BJ (cell line): ENCODE measurements at places on chromosomes 5 and 9. TPM values are rescaled to one million over a fixed set of nuclear protein-coding genes. Genes with fewer than 3 reads are reported as not detected.

PTGDS gene
- 0.31 and 0.58 TPM in 2 replicates for polyA plus RNA-seq

CER1 gene
- polyA plus RNA-seq = not detected in 2 replicates

EPB41L4A gene
- 0.04 and 0.05 TPM in 2 replicates for polyA plus RNA-seq

NUTM2G gene
- polyA plus RNA-seq = not detected in 2 replicates

DMGDH gene
- polyA plus RNA-seq = 2.9 and 3.5 TPM in 2 replicates

ZNF79 gene
- 5.3 and 6.9 TPM in 2 replicates for polyA plus RNA-seq

SLC36A2 gene
- polyA plus RNA-seq = not detected in 2 replicates

TAF11L10 gene
- not detected in 2 replicates for polyA plus RNA-seq

PRSS3 gene
- polyA plus RNA-seq = 0.75 and 1.4 TPM in 2 replicates

PCDHGA1 gene
- polyA plus RNA-seq = 1.8 and 1.9 TPM in 2 replicates

EXOC3 gene
- polyA plus RNA-seq = 24.9 and 32.1 TPM in 2 replicates

- DNase-seq = no peak
Measured at GRCh38 chr5:82151204-82151603, 127.0 kb downstream of the RPS23 start.

GRCh38 chr5:140806834-140807775 is at the start of gene PCDHA4:
Gene PCDHA4, plus strand, starts transcription at chr5:140807068.
- no peak for DNase-seq

GRCh38 chr5:149682532-149683075 is 47.5 kb upstream of the PPARGC1B start:
- DNase-seq = no peak

GRCh38 chr5:149381986-149382338 is 2.9 kb upstream of the IL17B start:
- no peak for DNase-seq

DNA sequence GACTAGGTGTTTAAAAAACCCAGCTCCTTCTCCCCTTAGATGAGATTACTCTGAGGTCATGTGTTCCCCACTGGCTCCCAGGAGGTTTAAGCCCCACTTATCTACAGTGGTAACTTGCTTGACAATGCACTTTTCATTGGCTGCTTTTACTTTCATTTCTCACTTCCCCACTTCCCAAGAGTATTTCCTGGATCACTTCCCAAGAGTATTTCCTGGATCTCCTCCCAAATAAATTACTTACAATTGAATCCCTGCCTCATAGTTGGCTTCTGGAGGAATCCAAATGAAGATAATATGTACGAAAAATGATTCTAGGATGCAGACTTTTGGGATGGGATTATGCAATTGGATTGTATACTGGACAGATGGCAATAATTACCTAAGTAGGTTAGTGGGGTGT is 47.1 kb upstream of the CHSY3 start:
- DNase-seq = no peak

DNA sequence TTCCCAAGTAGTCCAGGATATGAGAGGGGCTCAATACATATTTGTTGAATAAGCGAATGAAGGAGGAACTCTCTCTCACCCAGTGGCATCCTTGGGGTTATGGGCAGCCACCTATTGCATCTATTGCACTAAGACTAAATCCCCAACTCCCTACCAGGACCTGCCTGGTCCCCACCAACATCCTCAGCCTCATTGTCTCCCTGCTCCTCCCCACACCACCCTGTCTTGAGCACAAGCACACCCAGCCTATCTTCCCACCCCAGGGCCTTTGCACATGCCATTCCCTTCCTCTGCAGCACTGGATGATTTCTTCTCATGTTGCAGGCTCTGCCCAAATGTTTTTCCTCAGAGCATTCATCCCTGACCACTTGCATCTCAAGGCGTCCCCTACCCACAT is 133.8 kb downstream of the BARX1 start:
- no peak for DNase-seq

GRCh38 chr9:136578915-136579649 is 33.2 kb upstream of the NOTCH1 start:
- no peak for DNase-seq

DNA sequence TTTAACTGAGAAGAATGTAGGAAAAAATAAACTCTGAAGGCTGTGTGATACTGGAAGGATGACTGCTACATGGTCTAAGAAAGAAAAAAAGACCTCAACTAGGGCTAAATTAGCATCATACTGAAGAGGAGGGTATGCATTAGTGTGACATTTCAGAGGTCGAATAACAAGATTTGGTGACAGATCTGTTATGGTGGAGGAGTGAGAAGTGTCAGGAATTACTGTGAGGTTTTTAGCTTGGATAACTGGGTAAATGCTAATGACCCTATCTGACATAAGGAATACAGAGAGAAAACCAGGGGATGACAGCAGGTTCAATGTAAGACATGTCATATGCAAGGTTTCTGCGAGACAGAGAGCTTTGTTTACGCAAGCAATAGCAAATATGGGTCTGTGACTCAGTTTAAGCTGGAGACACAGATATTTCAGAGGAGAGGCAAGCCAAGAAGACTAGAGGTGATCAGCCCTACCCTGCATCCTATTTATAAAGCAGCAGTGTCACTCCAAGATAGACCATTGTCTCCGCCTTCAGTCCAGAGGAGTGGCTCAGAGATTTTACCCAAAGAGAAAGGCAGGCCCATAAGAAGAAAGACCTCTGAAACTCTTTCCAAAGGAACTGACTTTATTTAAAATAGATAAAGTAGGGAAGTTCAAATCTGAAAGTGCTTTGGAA is 44.3 kb downstream of the FBN2 start:
- no peak for DNase-seq

DNA sequence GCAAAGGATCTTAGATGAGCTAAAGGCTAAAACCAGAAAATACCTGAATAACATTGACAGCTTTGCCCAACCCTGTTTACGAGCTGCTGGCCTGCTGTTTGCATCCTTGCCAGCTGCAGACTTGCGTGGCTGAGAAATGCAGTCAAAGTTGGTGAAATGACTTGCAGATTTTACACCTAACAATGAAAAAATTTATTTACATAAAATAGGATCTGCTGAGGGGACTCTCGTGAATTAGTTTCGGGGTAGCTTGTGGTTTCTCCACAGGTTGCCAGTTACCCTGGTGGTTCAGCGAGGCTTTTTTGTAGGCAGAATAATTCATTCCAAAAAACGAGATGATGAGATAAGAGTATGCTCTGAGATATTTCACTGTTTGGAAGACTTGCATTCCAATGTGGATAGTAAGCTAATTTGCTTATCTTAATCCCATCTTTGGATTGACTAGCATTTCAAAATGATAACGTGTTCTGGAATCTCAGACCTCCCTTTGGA is 65.7 kb upstream of the FANCC start:
- peak; percentile 65 for DNase-seq

DNA sequence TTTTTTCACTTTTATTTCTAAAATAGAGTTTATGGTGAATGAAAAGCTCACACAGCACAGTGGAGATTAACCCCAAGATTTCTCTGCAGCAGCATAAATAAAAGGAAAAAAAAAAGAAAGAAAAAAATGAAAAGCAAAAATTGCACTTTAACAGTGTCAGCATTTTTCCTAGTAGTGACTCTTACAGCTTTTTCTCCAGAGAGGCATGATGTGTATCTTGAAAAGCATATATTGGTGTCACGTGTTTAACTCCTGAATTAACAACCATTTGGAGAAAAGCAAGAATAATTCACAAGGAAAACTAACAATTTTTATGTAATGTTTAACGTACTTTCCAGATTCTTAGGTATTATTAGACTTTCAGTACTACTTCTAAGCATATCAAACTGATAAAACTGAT is 67.9 kb downstream of the ADGRV1 start:
- no peak for DNase-seq

DNA sequence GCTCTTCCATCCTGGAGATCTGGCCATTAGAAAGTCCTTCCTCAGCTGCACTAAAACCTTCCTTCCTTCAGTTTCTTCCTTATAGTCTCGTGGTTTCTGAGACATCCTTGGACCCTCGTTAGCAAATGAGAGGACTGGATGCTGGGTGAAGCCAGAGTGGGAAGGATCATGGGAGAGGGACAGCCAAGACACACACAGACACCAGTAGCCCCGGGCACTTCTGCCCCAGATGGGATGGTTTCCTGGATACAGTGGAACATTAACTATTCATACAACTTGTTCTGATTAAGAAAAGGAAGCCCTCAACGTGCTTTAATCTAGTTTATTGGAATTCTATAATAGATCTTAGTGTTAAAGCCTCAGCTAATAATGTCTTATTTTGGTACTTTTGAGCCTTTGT is 125.5 kb downstream of the SEC61B start:
- no peak for DNase-seq

GRCh38 chr9:86550401-86550800 is 196.2 kb upstream of the TUT7 start:
- peak; percentile 44 for DNase-seq

GRCh38 chr9:70484232-70485130 is 70.0 kb upstream of the KLF9 start:
- DNase-seq = no peak

DNA sequence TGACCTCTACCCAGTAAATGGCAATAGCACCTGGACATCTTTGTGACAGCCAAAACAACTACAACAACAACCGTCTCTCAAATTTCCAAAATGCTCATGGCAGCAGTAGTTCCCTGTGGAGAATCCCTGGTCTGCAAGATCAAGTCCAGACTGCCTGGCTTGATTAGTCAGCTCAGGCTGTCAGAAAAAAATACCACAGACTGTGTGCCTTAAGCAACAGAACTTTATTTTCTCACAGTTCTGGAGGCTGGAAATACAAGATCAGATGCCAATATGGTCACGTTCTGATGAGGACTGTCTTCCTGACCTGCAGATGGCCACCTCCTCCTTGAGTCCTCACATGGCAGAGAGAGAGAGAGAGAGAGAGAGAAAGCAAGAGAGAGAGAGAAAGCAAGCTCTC is 52.3 kb upstream of the MOCS2 start:
- DNase-seq = peak; percentile 8

DNA sequence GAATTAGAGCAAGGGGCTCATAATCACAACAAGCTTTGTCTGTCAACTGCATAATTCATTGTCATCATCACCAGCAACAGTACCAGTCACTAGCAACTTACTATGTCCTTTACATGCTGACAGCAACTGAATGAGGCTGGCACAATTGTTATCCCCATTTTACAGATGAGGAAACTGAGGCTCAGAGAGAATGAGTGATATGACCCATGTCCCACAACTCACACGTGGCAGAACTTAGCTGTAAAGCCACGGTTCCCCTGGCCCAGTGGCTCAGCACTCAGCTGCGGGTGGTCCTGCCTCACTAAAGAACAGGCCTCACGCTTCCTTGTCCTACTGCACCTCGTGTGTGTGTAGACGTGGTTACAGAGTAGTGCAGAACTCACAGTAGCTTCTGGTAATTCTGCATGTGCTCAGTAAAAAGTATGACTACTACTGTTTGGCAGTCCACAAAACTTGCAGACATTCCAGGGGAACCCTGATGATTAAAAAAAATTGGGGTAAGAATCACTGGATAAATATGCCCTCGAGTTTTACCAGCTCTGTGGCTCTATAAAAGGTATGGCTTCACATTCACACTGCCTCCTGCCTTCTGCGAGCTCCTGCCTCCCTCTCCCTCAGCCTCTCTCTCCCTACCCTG is 30.2 kb downstream of the AFAP1L1 start:
- DNase-seq = peak; percentile 26

GRCh38 chr5:133754575-133755169 is 142.3 kb upstream of the FSTL4 start:
- DNase-seq = no peak

- DNase-seq = peak; percentile 27
Measured at GRCh38 chr9:70031141-70031545, 12.5 kb upstream of the MAMDC2 start.

DNA sequence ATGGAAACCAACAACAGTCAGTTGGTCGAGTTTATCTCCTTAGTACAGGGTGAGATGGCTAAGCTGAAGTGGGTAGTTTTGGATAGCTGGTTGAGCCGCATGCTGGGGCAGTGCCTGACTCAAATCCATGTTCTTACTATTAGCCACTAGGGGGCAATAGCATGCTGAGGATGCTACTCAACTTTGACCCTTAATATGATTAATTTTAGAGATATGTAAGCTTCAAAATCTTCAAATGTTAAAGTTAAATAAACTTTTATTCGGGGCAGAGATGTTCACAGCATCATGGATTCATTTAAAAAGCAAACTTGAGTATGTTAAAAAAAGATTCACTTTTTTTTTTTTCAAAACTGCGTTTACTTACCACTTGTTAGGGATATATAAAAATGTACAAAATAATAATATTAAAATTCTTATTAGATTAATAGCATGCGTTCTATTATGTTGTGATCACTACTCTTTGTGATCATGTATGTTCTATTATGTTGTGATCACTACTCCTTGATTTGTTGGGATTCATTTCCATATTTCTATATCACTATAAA is 57.0 kb downstream of the C9orf153 start:
- DNase-seq = no peak

DNA sequence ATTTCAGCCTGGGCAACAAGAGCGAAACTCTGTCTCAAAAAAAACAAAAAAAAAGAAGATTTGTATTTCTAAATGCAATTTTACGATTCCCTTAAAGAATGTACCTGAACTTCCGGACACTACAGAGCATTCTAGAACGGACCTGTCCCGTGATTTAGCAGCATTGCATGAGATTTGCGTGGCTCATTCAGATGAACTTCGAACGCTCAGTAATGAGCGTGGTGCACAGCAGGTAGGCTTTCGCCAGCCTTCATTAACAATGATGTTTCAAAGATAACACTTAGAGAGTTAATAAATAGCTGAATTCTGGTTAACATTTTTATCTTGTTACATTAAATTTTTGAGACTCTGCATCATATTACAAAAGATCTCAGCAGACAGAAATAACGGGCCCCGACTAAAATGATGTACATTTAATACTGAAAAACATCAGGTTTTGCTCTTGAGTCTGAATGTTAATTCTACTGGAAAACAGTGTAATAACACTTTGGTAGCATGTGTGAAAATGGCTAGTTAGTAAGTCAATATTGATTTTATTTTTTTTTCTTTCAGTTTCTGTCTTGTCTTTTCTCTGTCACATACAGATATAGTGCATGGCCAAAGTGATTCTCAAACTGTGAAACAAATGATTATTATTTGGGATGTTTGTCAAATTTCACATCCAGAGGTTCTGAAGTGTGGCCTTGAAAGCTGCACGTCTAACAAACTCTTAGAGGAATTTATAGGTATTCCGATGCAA is 23.3 kb downstream of the CCNH start:
- no peak for DNase-seq

GRCh38 chr5:140261403-140262171 is 41.3 kb downstream of the PFDN1 start:
- peak; percentile 52 for DNase-seq

DNA sequence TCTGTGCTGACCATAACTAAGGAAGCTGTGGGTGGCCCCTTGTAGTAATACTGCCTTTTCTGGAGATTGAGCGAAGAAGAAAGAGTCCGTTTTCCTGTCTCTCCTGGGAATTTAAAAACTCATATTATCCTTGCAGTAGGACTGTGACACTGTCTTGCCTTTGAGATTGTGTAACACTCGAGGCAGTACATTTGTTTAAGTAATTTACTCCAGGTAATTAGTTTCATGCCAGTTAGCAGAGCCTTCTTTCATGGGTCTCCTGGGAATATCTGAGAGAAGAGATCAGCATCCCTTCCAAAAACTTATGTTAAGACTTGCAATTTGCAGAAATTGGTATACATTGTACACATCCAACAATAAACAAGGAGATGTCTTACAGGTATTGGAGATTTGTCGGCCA is 405.6 kb downstream of the DMRT2 start:
- no peak for DNase-seq

- DNase-seq = no peak
Measured at GRCh38 chr9:108239696-108240321, 616.0 kb downstream of the ACTL7B start.
